ENCODE measurements at places on chromosomes 2 and 18.

DNA sequence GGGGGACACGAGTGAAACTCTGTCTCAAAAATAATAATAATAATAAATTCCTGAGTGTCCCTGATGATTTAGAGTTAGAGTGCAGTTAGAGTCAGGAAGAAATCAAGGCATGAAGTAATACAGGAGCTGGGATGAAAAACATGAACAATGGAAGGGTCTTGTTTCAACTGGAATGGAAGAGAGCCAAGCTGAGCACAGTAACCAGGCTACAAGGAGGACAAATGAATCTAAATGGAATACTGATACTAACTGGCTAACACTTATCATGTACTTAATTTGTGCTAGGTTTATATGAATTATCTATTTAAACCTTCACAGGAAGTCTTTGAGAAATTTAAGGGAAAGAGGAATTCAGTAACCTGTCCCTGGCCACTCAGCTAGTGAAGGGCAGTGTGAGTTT is 38.8 kb upstream of the PSME4 start:
- no peak for DNase-seq

DNA sequence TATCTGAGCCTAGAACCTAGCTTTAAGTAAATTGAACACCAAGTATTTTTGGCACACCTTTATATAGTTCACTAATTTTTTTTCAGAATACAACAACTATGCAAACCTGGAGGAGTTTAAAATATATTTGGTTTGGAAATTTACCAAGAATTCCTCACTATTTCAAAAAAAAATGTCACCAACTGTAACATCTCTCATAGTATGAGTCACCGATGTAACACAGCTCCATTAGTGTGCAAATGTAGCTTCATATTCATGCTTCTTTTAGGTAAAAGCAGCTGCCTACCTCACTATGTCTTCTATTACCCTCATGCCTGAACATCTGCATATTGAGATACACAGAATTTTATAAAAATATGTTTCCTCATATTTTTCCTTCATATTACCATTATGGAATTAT is 80.5 kb downstream of the NRXN1 start:
- no peak for DNase-seq

DNA sequence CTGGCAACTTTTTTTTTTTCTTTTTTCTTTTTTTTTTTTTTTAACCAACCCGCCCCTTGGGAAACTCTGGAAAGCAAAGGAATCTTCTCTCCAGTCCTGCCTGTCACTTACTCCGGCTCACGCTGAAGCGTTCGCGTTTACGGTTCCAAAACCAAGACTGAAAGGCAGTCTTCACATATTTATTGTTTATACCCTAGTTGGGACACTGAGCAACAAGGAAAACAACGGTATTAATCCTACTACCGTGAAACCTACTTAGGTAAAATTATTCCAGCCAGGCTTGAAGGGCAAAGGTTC is 125.4 kb downstream of the OSBPL1A start:
- no peak for DNase-seq

GRCh38 chr2:39434233-39434897 is 2.7 kb downstream of the MAP4K3 start:
- no peak for DNase-seq

DNA sequence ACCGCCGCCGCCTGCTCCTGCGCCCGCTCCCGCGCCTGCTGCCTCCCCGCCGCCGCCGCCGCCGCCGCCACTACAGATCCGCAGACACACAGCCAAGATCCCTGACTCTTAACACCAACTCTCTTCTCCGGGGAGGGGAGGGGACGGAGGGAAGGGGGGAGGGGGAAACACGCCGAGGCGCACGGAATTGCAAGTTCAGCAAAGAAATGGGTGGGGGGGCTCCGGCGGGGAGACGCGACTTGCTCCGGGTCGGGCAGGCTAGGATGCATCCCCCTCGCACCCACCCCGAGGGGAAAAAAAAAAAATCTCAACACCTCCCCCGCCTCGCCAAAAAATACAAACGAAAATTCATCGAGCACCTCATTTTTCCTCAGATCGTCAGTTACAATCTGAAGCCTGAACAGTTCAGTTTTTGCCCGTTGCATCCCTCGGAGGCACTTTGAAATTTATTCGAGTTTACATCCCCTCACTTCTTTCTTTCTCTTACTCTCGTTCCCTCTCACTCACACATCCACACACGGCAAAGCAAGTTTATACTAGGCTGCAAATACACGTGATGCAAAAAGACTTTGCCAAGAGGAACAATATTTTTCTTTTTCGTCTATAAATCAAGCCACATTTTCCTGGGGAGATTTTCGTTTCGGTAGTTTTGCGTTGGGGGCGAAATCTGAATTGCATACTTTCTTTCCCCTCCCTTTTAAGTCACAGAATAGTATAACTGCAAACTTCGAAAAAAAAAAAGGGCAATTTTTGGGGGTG is at the start of gene TCF4:
TCF4 (minus strand) TSS at position 82 of the 759 bp plus-strand sequence. CDS start 1,076 bp downstream, outside the sequence.
- DNase-seq = no peak

DNA sequence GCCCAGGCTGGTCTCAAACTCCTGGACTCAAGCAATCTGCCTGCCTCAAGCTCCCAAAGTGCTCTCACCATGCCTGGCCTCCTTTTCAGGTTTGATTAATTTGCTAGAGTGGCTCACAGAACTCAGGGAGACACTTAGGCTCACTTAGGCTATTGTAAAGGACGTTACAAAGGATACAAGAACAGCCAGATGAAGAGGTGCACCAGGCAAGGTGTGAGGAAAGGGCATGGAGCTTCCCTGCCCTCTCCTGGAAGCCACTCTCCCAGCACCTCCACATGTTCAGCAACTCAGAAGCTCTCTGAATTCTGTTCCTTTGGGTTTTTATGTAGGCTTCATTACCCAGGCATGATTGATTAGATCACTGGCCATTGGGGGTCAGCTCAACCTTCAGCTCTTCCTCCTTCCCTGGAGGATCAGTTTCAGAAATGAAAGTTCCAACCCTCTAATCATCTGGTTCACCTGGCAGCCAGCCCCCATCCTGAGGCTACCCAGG is 78.7 kb upstream of the RGPD5 start:
- DNase-seq = no peak

DNA sequence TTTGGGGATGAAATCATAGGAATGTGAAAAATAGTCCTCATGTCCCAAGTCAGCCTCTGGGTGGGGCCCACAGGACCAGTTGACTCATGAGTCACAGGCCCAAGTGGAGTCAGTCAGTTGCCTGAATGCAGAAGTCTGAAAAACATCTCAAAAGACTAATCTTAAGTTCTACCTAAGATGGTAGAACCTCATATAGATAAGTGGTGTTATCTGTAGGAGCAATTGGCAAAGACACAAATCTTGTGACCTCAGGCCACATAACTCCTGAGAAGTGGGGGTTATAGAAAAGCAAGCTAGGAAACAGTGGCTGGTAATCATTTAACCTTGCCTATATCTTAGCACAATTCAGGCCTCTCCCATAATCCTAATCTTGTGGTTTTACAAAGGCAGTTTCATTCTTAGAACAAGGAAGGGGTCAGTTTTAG is 257.1 kb upstream of the SPOPL start:
- no peak for DNase-seq

DNA sequence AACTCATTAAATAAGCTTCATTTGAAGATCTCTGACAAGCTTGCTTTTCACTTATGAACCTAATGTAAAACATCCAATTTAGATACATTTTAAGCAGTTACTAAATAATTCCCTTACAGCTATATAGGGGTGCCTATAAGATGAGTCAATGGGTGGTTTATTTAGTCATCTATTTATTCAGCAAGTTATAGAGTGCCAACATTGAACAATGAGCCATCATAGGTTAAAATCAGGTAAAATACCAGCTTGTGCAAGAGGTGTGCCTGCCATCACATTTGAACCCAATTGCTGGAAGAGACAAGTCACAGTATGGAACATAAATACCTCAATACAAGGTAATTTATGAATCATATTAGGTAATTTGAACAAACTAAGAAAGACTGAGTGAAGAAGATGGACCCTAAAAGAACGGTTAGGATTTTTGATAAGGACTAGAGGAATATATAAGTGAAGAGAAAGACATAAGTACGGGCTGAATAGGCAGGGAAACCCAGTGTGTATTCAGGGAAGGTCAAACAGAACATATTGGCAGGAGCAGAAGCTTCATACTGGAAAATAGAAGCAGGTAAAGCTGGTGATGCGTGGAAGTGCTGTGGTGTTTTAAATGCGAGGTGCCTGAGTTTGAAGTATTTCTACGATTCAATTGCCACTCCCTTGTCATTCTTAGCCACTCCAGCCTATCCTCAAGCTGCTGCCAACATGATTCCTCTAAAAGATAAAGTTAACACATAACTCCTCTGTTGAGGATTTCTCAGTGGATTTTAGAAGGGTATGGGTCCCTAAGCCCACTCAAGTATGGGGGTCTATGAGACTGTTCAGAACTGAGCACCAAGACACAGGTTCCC is 18.9 kb upstream of the STAT4 start:
- DNase-seq = no peak

- DNase-seq = no peak
Measured at GRCh38 chr2:231321556-231322334, 73.8 kb upstream of the B3GNT7 start.

DNA sequence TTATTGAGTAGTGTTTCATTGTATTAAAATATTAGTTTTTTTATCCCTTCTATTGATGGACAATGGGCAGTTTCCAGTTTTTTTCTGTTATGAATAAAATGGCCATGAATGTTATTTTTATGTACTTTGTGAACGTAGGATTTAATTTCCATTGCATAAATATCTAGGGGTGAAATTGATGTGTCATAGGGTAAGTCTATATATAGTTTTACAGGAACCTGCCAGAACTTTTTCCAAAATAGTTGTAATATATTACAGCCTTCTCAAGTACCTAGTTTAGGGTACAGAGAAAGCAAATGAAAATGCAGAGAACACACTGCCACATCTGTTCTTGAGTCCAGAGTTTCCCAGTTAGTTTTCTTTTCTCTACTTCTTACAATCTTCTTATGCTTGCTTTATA is 378.6 kb downstream of the MEIS1 start:
- DNase-seq = no peak

- DNase-seq = no peak
Measured at GRCh38 chr18:58761970-58762780, 90.9 kb downstream of the MALT1 start.

DNA sequence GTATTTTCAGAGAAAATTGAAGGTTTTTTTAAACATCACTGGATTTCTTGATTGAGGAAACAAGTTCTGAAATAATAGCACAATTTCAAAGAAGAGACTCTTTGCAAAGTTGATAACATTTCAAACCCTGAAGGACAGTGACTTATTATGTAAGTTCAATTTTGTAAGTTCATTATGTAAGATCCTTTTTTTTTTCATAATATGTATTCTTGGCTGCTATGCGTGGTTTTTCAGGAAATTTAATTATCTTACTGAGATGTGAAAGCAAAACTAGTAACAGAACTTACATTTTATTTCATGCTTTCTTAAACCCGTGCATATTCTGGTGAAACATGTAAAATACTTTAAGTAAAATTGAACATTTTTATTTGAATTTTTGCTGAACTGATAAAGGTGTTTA is 65.4 kb downstream of the RIF1 start:
- DNase-seq = no peak

DNA sequence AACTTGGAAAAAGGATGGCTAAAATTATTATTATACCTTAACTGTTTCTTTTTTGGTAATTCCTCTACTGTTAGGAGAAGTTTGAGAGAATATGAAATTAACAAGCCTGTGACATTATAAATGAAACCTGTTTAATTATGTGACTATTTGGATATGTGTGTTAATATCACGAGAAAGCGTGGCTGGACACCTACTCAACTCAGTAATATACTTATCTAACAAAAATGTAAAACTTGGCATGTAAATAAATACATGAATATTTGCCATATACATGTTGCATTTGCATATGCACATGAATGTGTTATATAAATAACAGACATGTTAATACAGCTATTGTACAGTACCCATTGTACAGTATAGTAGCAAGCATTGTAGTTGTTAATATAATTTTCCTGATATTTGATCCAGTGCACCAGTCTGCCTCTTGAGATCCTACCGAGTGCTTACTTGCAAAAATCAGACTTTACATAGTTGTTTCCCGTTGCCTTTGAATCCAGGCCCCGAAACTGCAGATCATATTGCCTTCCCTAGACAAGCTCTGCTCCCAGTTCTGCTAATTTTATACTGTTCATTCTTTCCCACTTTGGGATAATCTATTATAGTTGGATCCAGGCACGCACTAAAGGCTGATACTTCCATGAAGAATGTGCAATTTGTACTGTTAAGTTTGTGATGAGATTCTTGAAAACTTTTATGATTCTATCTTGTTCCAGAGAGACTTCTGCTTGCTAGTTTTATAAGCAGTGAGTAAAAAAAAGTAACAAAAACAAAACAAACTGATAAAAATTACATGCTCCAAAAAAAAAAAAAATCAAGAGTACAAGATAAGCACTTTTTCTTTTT is 395.6 kb downstream of the ARHGAP15 start:
- DNase-seq = no peak

GRCh38 chr18:24488824-24489493 is 28.5 kb downstream of the HRH4 start:
- no peak for DNase-seq

- no peak for DNase-seq
Measured at GRCh38 chr2:136696438-136696837, 68.9 kb upstream of the THSD7B start.

- no peak for DNase-seq
Measured at GRCh38 chr2:168180483-168180882, 66.9 kb downstream of the STK39 start.

DNA sequence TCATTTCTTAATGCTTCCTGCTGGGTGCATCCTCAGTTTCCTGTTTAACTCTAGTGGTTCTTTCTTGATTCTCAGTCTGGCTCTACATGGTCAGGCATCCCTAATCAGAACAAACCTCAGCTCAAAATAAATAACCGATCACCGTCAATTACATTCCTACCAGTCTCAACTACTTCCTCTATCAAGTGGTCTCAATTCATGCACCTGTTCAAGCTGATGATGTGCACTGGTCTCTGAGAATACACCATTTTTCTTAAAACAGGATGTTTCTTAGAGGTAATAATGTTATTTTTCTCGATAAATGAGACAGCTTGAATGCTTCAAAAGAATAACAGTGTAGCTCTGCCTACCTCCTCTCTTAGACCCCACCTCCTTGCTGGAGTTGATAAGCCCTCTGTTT is 420.9 kb downstream of the SOCS6 start:
- DNase-seq = no peak

DNA sequence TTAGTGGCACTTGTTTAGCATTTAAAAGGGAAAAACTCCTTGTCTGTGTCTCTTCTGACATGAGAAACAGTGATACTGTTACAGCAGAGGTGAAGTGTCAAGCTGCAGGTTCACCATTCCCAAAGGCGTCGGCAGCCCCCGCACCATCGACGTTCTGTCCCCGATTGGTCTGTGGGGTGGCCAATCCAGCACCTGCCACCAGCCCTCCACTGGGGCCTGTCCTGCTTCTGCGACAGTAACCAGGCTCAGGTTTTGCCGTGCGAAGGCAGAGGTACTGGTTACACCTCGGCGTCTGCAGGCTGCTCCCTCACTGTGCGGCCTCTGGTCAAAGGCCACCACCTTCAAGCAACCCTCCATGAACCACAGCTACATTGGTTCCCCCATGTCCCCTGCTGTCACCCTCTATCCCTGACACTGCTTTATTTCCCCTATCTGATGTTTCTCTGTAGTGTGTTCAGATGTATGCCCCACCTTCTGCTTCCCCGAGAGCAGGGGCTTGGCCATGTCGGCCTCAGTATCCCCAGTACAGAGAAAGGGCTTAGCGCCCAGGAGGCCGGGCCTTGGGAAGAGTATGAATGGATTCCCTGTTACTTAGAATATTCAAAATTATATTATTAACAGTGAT is 8.6 kb upstream of the ESPNL start:
- no peak for DNase-seq

GRCh38 chr2:100655936-100656534 is 93.2 kb downstream of the PDCL3 start:
- DNase-seq = no peak
